ENCODE measurements at places on chromosomes 6 and 20.
A peak's percentile ranks its signal among the peaks of the same experiment; 100 is the strongest.

DNA sequence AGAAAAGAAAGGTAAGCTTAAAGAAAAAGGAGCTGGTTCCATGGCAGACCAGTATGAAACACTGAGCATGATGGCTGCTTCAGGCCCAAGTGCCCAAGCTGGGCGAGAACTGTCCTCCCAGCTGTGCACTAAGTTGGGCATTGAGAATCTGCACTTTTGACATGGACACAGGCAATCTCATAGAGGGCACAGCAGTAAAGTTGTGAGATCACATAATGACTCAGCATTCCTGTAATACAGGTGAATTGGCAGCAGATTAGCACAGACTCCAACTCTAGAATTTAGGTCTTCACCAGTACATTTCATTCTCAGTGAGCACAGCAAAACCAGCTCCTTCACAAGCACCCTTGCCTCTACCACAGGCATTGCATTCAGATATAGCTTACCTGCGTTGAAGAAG, 343.4 kb downstream of the PKHD1 start:
- peak; percentile 65 for DNase-seq

GRCh38 chr6:14934844-14935243, 311.0 kb upstream of the JARID2 start:
- no peak for DNase-seq

DNA sequence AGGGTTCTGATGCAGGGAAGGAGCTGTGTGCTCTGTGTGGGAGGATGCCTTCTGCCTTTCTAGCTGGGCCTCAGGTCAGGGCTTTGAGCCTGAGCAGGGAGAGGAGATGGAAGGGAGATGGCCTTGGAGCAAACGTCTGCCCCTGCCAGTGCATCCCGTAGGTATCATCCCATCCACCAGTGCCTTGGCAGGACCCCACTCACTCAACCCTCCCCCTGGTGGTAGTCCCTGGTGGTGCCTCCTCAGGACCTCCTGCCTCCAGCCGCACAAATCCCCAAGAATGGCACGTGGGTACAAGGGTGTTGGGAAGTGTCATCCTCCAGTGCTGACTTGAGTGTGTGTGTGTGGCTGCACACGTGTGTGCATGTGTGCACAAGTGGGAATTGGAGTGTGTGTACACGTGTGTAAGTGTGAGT, 23.1 kb upstream of the MICB start:
- DNase-seq, result peak; percentile 31

DNA sequence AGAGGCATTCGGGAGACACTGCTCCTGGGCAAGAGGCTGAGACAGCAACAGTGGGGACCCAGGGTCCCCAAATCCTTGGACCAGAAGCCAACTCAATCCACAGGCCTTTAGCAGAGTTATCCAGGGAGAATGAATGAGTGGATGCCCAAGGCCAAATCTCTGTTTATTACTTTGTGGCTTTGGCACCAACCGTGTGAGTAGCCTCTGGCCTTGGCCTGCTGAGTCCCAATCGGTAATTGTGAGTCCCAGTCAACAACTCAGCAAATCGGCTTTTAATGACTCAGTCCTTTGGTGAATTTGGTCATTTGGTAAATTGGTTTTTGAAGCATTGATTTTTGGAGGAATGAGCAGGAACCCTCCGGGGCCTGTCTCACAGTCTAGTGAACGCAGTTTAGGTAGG, 29.1 kb upstream of the ECI2 start:
- DNase-seq, result no peak

DNA sequence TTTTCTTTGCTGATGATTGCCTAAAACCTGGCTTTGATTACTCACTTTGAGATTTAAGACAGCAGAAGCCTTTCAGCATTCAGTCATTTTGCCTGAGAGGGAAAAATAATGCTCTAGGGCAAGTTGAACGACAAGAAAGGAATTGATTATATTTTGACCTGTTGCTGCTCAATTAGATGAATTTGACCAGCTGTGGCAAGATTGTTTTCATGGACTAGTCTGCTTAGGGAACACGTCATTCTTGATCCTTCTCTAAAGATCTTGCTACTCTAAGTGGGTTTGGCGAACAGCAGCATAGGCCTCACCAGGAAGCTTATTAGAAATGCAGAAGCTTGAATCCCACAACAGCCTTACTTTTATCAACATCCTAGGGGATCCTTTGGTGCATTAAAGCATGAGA, 59.7 kb upstream of the PHACTR1 start:
- no peak for DNase-seq

GRCh38 chr6:138769102-138769676, 4.4 kb upstream of the CCDC28A start:
- no peak for DNase-seq

Data from DMS53 (cell line).